ENCODE measurements at places on chromosomes 5 and 9. TPM values are rescaled to one million over a fixed set of nuclear protein-coding genes. Genes with fewer than 3 reads are reported as not detected.

Gene PTAR1
- polyA plus RNA-seq, result 20.2 TPM

Gene PALM2AKAP2
- 5.0 TPM for polyA plus RNA-seq

Gene ANKRD20A1
- polyA plus RNA-seq, result not detected

Gene PCDHGB7
- polyA plus RNA-seq, result 16.2 TPM

Gene CCL28
- polyA plus RNA-seq, result 0.04 TPM

Gene SEMA6A
- polyA plus RNA-seq, result 0.30 TPM

Gene COL27A1
- 10.0 TPM for polyA plus RNA-seq

Gene IQGAP2
- polyA plus RNA-seq, result 0.84 TPM

Gene MEGF10
- not detected for polyA plus RNA-seq

Gene TMC1
- not detected for polyA plus RNA-seq

Gene FGD3
- polyA plus RNA-seq, result not detected

Gene PCDHA1
- 0.09 TPM for polyA plus RNA-seq

Gene EQTN
- not detected for polyA plus RNA-seq

All from AG04450 (cell line).